ENCODE measurements at places on chromosomes 11 and 22. TPM values are rescaled to one million over a fixed set of nuclear protein-coding genes. Genes with fewer than 3 reads are reported as not detected.

GRCh38 chr11:119774172-119774763 is 45.3 kb upstream of the NECTIN1 start:
- DNase-seq: peak; percentile 7

The NELL1 gene
- total RNA-seq: not detected

- no peak for DNase-seq
These were observed 15.2 kb downstream of the KRTAP5-5 start for GRCh38 chr11:1644601-1645356.

DNA sequence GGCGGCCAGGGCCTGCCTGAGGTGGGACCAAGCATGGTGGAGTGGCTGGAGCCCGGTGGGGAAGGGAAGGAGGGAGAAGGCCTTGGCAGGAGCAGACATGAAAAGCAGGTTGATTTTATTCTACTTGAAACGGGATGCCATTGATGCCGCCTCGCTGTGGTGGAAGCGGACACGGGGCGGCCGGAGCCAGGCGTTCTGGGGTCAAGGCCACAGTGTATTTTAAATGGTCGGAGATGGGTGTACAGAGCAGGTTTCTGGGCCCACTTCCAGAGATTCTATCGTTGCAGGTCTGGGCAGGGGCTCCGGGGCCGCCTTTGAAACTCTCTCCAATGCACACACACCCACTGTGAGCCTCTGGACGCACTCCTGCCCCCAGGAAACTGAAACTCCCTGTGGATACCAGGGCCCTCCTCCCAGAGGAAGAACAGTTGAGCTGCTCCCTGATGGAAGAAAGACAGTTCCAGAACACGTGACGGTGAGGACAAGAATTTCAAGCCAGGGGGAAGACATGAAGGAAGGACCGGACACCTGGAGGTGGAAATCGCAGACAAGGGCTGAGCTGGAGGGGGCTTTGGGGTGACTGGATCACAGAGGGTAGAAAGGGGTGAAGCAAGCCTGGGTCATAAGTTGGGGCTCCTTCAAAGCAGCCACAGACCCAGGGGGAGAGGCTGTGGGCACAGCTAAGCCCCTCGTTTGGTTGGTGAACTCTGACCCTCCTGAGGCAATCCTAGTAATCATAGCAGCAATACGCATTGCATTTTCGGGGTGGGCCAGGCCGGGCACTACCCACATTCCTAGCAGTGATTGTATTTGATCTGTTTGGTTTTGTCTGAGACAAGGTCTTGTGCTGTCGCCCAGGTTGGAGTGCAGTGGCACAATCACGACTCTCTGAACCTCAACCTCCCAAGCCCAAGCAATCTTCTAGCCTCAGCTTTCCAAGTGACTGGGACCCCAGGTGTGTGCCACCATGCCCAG is 12.3 kb upstream of the LINC01488 start:
- no peak for DNase-seq

The C11orf16 gene
- not detected for total RNA-seq

The KCNJ11 gene
- 2.9 TPM for total RNA-seq

The SAA1 gene
- 23.9 TPM for total RNA-seq
